Pancreas (tissue), 10 donors: ENCODE measurements at places on chromosomes 7 and 10.

DNA sequence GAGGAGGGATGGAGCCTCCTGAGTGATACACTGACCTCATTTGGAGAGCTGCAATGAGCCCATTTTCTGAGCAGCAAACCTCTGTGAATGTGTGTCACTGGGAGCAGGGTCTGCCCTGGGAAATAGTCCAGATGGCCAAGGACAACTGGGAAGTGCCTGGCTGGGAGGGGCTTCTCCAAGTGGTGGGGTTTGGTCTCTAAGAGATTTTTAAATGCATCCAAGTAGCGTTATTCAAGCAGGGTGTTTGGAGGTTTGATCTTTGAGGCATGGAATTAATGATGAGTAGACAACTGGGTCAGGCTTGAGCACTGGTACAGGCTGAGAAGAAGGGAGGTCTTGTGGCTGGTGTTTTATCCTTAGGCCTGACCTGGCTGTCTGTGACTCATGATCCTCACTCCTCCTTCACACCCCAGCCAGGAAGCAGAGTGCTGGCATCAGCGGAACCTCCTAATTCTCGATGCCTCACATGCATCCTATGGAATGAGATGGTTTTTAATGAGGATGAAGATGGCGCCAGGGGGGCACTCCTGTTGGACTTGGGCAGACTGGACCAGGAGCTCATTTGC, 3.3 kb downstream of the GOLGA7B start:
- H3K27me3 ChIP-seq: no peaks in the 10 kb centered on the region
- H3K4me3 ChIP-seq: no peak overlapping the region
- H3K4me1 ChIP-seq: peaks cover 3% of the 10 kb centered on the region
- H3K27ac ChIP-seq: no peak overlapping the region
- DNase-seq: no peak

GRCh38 chr7:23273141-23273599, 26.0 kb upstream of the MALSU1 start:
- H3K27me3 ChIP-seq: no peaks in the 10 kb centered on the region
- H3K36me3 ChIP-seq: no peaks in the 10 kb centered on the region
- DNase-seq: peak; percentile 93
- H3K27ac ChIP-seq: peak overlapping the region; percentile 27
- no peaks in the 10 kb centered on the region for H3K4me1 ChIP-seq
- H3K4me3 ChIP-seq: no peak overlapping the region

DNA sequence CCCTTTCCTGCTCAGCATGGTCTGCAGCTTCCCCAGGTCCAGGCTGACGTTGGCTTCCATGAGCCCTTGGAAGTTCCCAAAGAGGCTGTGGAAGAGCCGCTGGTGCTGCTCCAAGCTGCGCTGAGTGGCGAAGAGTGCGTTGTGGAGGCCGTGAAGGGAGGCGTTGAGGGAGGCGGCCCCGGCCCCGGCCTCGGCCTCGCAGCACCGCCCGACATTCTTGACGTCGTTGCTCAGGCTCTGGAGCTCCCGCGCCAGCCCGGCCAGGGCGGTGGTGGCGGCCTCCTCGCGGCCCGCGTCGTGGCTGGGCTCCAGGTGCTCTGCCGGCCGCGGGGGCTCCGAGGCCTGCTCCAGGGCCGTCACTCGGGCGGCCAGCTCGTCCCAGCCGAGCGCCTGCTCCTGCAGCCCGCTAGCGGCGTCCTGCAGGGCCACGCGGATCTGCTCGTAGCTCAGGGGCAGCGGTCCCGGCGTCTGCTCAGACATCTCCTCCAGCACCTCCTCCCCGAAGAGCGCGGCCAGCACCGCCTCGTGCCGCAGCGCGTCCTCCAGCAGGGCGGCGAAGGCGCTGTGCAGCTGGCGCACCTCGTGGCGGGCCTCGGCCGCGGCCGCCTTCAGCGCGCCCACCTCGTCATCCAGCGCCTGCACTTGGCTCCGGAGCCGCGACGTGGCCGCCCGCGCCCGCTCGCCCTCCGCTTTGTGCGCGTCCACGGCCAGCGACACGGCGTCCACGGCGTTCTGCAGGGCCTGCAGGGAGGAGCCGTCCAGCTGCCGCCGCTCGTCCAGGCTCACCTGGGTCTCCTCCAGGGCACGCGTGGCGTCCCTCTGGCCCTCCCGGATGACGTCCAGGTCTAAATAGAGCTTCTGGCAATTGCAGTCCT, 14.7 kb downstream of the MMRN2 start:
- no peaks in the 10 kb centered on the region for H3K36me3 ChIP-seq
- H3K27ac ChIP-seq: no peak overlapping the region
- no peak for DNase-seq

DNA sequence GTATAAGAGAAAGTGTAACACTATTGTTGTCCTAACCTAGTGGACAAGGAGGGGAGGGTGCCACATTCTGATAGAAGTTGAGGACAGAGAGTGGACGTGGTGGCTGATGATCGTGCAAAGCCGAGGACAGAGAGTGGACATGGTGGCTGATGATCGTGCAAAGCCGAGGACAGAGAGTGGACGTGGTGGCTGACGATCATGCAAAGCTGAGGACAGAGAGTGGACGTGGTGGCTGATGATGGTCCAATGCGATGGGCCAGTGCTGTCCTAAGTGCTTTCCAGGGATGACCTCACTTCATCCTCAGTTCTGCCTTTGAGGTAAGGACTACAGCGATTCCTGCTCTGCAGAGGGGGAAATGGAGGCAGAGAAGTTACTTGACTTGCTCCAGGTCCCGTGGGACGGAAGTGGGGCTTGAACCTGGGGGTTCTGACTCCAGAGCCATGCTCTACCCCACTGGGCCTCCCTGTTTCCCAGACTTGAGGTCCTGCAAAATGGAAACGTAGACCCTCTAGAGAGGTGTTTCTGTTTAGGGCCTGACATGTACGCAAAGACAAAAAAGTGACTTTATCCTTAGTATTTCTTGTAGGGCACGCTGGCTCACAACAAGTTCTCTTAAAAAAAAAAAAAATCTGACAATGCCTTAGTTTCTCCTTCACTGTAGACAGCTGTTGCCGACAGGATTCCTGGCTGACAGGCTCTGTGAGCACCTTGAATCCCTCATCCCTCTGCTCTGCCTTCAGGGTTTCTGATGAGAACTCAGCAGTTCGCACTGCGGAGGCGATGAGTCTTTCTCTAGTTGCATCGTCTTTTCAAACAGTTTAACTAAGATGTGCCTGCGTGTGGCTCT, 20.3 kb upstream of the NCAPG2 start:
- no peak overlapping the region for H3K4me3 ChIP-seq
- H3K4me1 ChIP-seq: no peaks in the 10 kb centered on the region
- no peaks in the 10 kb centered on the region for H3K27me3 ChIP-seq
- DNase-seq: no peak

GRCh38 chr7:87342231-87342630, 3.2 kb upstream of the CROT start:
- no peaks in the 10 kb centered on the region for H3K4me1 ChIP-seq
- no peak overlapping the region for H3K27ac ChIP-seq
- no peaks in the 10 kb centered on the region for H3K36me3 ChIP-seq
- no peak overlapping the region for H3K4me3 ChIP-seq
- no peak for DNase-seq

DNA sequence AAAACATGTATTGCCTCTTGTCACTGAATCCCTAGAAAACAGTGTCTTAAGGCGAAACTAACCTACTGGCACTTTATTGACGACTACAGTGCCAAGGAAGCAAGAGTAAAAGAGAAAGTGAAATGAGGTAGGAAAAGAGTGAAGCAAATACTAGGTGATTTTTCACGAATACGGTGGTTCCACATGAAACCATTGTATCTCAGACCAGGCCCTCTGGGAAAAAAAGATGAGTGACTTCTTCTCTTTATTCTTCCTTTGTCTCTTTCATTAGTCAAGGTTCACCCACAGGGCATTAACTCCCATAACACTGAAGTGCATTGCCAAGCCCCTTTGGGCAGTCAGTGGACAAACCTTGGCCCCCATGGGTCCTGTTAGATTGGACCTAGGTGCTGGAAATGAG, 16.2 kb upstream of the MACC1 start:
- H3K36me3 ChIP-seq: no peaks in the 10 kb centered on the region
- DNase-seq: no peak

GRCh38 chr10:132963430-132963960, 21.1 kb upstream of the CFAP46 start:
- H3K4me3 ChIP-seq: no peak overlapping the region
- H3K27ac ChIP-seq: no peak overlapping the region
- H3K36me3 ChIP-seq: no peaks in the 10 kb centered on the region
- no peaks in the 10 kb centered on the region for H3K27me3 ChIP-seq
- H3K4me1 ChIP-seq: no peaks in the 10 kb centered on the region
- peak; percentile 42 for DNase-seq

- no peaks in the 10 kb centered on the region for H3K36me3 ChIP-seq
- H3K27me3 ChIP-seq: peaks cover 18% of the 10 kb centered on the region
- no peak overlapping the region for H3K27ac ChIP-seq
These were observed 578.8 kb upstream of the C7orf33 start for GRCh38 chr7:148011753-148012152.

DNA sequence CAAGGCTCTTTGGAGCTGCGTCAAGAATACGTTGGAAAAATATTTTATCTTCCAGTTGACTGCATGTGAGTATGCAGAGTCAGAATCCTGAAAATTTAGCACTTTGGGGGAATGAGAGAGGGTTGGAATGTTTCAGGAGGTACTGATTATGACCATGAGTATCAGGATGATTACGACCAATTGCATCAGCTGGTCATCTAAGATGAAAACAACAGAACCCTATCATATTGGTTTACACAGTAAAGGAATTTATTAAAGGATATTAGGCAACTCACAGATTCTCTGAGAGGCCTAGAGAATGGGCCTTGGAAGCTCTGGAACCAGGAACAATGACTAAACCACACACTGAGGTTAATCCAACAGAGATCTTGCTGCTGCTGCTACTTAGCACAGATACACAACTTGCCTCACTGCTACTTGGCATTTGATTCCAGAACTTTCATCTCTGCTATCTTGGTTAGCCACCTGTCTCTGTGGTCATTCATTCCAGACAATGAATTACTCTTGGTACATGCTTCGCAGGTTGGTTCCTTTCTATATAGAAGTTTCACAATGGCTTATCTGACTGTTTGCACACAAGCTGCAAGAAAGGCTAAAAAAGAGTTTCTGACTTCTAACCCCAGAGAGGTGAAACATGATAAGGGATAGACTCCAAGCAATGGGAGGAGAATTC, 68.0 kb upstream of the CTTNBP2 start:
- no peak for DNase-seq
- H3K27me3 ChIP-seq: no peaks in the 10 kb centered on the region
- no peaks in the 10 kb centered on the region for H3K36me3 ChIP-seq
- peaks cover 9% of the 10 kb centered on the region for H3K4me1 ChIP-seq
- H3K4me3 ChIP-seq: no peak overlapping the region

GRCh38 chr10:126468876-126469643, 80.8 kb upstream of the ADAM12 start:
- no peak overlapping the region for H3K4me3 ChIP-seq
- no peak for DNase-seq
- H3K27ac ChIP-seq: no peak overlapping the region
- no peaks in the 10 kb centered on the region for H3K27me3 ChIP-seq
- H3K4me1 ChIP-seq: no peaks in the 10 kb centered on the region

- H3K27me3 ChIP-seq: no peaks in the 10 kb centered on the region
- no peaks in the 10 kb centered on the region for H3K4me1 ChIP-seq
These were observed 21.6 kb downstream of the CREB3L2 start for GRCh38 chr7:137980308-137980707.

DNA sequence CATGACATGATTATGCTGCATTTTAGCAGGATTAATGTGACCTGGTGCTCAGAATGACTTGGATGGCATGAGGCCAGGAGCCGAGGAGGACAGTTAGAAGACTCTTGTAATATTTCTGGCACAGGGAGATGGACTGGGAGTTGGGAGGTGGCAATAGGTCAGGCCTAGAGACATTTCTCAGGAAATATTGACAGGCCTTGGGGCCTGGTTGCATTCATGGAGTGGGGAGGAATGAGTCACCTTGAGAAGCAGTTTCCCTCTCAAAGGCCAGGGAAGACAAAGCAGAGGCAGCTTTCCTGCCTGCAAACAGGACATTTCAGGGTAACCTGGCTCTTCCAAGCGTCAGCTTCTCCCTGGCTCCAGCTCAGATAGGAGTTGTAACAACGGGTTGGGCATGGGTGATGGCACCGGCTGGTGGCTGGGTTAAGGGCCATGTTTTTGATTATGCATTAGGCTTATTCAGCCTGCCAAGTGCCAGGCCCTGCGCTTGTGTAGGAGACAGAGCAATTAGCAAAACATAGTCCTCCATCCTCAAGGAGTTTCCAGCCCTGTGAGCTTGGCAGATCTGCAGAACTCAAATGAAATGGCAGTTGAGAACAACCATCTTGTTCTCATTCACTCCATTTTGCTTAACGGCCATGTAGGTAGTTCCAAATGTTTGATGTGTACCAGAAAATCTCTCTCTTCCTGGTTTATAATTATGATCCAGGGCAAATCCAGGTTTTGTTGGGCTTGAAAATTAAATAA, 38.2 kb downstream of the HK1 start:
- peaks cover 13% of the 10 kb centered on the region for H3K4me1 ChIP-seq
- H3K27me3 ChIP-seq: no peaks in the 10 kb centered on the region
- H3K4me3 ChIP-seq: no peak overlapping the region
- H3K27ac ChIP-seq: no peak overlapping the region
- no peaks in the 10 kb centered on the region for H3K36me3 ChIP-seq

DNA sequence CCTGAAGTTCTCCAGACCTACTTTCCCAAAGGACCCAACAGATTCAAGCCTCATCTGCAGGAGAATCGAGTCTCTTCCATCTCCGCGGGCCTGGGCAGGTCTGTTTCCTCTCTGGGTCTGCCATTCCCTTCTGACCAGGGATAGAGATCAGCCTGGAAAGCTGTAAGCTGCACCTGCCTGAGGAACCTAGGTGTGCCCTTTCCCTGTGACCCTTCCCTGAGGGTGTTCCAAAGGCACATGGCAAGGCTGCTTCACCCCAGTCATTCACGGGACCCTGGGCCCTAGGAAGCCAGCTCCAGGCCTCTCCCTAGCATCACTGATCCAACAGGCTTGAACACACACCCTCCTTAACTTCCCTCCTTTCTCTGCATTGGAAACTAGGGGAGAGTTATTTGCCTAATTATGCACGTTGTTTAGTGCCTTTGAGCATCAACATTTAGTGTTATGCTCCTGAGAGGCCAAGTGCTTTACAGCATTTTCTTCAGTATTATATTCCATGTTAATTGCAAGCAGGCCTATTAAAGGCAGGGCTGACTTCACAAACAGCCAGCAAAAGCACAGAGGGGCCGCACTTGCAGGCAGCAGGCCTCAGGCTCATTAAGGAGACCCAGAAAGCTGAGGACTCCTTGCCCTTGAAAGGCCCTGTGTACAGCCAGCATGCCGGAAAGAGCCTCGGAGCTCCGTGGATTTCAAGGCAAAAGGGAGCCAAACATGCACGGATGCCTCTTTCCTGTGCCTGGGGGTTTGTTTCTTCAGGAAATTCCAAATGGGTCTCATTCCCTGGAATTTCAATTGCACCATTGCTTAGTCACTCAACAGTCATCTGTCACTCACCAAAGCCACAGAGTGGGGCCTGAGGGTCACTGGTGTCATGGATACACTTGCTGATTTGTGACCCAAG, 91.0 kb upstream of the FAM20C start:
- H3K27ac ChIP-seq: no peak overlapping the region
- H3K4me3 ChIP-seq: no peak overlapping the region
- H3K36me3 ChIP-seq: no peaks in the 10 kb centered on the region
- DNase-seq: no peak
- H3K27me3 ChIP-seq: no peaks in the 10 kb centered on the region
